Hematopoietic multipotent progenitor cell treated with erythropoietin and hydrocortisone succinate and interleukin-3 and kit ligand, for 6 days (in vitro differentiated cells): ENCODE measurements at places on chromosomes 16 and 17.

DNA sequence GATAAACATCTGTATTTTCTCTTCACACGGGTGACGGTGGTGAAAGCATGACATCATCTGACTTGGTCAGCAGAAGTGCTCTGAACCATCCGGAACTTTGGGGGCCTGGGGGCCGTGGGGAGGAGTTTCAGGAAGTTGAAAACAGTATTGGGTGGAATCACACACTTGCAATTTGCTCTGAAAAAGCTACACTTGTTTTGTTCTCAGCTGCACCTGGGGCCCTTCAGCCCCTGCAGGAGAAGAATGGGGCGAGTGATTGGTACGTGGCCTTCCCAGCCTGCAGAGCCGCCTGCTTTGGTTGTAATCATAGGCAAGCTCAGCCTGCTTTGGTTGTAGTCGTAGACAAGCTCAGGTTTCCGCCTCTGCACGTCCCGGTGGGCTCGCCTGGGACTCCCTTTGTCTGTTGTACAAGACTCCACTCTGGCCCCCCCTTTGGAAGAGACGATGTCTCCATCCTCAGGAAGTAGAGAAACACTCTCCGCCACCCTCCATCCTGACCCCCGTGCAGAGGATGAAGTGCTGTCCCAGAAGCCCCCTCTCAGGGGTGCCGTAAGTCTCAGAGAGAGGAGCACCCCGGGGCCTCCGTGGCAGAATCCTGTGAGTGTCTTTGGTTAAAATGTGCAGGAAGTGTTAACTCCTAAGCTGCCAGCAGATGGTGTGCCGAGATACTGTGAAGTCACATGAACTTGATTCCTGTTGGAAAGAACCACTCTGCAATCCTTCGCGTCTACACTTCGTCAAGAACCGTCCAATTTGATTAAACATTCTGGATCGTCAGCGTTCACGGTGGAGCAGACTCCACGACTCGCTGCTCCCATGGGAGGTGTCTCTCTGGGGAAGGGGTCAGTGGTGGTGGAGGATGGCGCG is 5.4 kb downstream of the BANP start:
- DNase-seq: peak; percentile 87

DNA sequence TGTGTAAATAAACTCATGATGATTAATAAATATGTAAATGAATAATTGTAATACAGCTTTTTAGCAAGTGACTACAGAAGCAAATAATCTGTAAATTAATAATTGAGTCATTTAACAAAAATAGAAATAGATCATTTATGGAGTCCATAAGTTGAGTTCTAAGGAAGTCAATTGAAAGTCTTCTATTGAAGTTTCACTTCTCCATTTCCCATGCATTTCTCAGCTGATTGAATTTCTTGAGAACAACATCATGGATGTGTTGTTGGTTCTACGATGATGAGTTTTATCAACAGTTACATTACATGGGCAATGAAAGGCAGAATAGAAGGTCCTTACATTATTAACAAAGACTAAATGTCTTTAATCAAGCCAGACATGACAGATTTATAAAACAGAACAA is 290.4 kb downstream of the MAP2K6 start:
- DNase-seq: no peak

- no peak for DNase-seq
Observed at GRCh38 chr16:23469814-23470213, 16.8 kb upstream of the COG7 start.

DNA sequence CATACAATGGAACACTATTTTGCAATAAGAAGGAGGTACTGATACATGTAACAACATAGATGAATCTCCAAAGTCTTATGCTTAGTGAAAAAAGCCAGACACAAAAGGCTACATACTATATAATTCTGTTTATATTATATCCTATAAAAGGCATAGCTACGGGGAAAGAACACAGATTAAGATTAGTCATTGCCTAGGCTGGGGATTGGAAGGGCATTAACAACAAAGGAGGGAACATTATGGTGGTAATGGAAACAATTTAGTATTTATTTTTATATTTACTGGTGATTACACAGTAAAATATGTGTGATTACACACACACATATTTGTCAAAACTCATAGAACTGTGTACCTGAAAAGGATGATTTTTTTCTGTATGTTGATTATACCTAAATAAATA is 278.1 kb downstream of the ZFHX3 start:
- DNase-seq: no peak

DNA sequence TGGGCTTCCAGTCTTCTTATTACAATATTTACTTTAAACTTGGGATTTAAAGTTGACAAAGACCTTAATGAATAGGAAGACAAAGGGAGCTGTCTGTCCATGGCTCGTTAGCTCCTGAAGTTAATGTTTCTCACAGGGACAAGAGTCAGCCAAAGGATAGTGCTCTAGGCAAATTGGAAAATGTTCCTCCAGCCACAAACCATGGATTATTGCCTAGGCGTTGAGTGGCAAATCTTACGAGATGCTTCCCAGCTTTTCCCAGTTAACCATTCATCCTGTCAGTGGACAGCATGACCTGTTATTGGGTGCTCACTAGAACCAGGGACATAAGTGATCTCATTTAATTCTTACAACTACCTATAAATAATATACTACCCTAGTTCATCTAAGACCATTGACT is 3.6 kb downstream of the TEX2 start:
- DNase-seq: no peak

GRCh38 chr17:63447471-63448009 is 1.4 kb upstream of the CYB561 start:
- no peak for DNase-seq

DNA sequence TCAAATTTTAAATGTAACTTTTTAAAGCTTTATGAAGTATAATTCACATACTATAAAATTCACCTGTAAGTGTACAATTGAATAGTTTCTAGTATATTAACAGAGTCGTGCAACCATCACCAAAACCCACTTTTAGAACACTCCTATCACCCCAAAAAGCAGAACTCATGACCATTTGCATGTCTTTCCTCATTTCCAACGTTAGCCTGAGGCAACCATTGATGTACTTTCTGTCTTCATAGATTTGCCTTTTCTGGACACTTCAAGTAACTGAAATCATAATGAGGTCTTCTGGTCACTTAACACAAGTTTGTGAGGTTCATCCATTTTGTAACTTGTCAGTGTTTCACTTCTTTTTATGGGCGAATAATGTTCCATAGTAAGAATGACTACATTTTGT is 33.2 kb downstream of the METTL16 start:
- DNase-seq: no peak
